ENCODE measurements at places on chromosomes 3 and 15. TPM values are rescaled to one million over a fixed set of nuclear protein-coding genes. Genes with fewer than 3 reads are reported as not detected.

The ZNF662 gene
- total RNA-seq = 6.7 TPM

The DNAJC17 gene
- total RNA-seq = 36.5 TPM

The PARP15 gene
- 1.2 TPM for total RNA-seq

The SEMA6D gene
- 48.3 TPM for total RNA-seq

The MYZAP gene
- total RNA-seq = 17.9 TPM

The LRRC31 gene
- 42.6 TPM for total RNA-seq

The NMNAT3 gene
- total RNA-seq = 7.9 TPM

The LRTM1 gene
- not detected for total RNA-seq

The TRH gene
- not detected for total RNA-seq

The IGDCC3 gene
- total RNA-seq = not detected

The ZNF770 gene
- 20.3 TPM for total RNA-seq

- no peak for DNase-seq
Observed at GRCh38 chr15:36468746-36469145, 110.7 kb upstream of the CDIN1 start.

GRCh38 chr3:197353867-197354567, 55.6 kb upstream of the DLG1 start:
- no peak for DNase-seq

- DNase-seq = no peak
Observed at GRCh38 chr15:65305150-65305758, 777 bp downstream of the RNU5B-1 start.

DNA sequence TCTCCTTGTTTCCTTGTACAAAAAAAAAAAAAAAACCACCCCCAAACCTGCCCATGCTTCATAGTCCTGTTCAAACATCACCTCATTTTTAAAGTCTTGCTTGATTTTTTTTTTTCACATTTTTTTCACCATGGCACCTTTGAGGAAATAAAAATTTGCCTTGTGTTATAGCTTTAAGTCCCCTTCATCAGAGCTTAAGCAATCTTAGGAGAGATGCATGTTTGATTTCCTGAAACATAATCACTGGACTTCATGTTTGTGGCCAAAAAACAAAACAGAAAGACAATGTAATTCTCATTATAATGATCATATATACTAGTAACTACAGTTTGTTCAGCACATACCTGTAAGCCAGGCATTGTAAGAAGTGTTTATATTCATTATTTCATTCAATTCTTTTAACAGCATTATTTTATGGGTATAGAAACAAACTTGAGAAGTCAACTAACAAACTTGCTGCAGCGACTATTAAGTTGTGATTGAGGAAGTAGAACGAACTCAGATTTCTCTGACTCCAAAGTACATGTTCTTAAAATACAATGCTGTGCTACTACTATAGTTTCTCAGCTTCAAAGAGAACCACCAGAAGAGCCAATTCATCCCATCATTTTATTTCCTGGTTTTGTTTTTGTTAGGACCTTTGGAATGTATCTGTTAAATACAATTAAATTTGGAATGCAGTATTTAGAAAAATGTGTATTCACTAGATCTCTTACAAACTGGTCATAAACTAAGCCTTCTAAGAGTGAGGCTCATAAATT, 203.8 kb downstream of the TCF12 start:
- no peak for DNase-seq

DNA sequence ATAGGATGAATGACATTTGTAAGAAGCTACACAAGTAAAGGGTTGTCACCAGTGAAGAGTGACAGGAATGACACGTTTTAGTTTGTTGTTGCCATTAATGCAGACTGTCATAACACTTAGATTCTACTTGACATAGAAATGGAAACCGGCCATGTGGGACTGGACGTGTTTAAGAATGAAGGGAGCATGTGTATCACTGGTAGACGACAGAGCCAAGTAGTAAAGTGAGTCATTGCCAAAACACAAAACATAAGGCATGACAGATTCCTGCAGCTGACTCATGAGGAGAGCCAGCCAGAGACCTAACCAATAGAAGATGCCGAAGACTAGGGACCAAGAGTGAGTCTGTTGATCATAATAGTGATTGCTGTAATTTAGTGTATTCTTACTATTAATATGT, 106.2 kb upstream of the PLAAT1 start:
- DNase-seq = peak; percentile 3

GRCh38 chr15:30906366-30906765, 2.7 kb downstream of the FAN1 start:
- peak; percentile 67 for DNase-seq

DNA sequence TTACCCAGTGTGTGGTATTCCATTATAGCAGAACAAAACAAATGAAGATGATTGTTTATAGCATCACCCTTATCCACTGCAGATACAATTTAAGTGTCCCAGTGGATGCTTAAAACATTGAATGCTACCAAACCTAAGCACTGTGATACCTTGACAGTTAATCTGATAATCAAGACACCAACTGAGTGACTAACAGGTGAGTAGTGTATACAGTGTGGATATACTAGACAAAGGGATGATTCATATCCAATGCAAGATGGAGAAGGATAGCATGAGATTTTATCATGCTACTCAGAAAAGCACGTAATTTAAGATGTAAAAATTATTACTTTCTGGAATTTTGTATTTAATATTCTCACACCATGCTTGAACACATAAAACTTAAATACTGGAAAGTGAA, 1449.0 kb downstream of the OTOL1 start:
- DNase-seq = no peak

DNA sequence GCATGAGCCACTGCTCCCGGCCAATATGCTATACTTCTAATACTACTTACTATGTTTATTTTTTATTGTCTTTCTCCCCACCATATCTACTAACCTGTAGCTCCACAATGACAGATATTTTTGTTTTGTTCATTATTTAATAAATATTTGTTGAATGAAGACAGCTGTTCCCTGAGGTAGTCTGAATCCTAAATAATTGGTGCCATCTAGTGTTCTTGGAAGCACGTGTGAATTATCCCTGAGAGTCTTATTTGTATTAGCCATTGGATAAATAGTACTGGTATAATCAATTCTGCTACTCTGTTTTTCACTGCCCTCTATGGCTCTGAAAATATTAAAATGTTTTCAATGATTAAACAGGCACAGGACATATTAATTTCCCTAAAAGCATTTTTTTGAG, 5.6 kb upstream of the APPL1 start:
- no peak for DNase-seq

DNA sequence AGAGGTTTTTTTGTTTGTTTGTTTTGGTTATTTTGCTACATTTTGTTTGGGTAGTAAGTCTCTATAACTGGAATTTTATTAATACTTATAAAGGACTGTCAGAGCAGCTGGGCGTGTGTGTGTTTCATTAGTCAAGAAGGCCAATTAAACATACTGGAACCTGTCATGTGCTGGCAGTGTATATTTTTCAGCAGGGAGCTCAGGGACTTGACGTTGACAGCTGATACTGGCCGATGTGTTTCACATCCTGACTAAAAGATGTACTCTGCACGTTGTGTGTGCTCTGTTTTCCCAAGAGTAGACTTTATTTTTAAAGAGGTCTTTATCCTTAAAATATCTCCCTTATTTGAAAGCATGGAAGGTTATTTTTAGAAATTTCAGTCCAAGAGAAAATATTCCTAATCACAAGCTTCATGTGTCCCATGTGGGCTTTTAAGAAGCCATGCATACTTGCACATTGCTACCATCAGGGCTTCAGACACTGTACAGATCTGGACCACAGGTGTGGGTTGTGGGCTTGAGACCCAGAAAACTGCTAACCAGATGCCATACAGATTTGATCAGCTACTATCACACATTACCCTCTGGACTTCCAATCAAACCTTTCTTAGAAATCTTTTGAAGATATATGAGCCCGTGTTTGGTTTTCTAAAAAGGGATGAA, 135.9 kb downstream of the FEZF2 start:
- DNase-seq = no peak

DNA sequence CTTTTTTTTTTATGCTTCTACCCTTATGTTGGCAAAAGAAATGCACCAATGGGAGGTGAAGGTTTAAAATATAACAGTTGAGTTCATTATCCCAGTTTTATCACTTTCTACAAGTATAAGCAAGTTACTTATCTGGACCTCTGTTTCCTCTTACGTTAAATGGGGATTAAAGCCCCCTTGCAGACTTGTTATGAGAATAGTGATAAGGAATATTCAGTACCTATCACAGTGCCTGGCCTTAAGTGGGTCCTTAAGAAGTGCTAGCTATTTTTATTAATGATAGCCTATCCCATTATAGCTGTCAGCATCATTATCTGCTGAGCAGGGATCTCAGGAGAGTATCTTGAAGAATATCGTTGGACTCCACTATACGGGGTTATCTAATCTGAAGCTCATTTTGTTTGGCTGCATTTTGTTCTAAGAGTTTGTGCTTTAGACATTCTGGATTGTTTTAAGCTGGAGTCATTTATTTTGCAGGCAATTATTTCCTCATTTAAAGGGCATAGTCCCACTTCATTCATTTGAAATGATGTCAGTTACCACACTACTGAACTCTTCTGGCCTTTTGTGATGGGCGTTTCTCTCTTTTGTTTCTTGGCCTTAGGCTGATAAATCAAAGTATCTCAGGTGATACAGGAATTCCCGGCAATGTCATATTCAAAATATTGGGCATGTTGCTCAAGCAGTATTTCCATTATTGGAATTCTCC, 28.8 kb downstream of the RAB8B start:
- no peak for DNase-seq

GRCh38 chr3:109863701-109864100, 526.4 kb upstream of the DPPA4 start:
- DNase-seq = no peak

GRCh38 chr3:33152363-33153360, 38.8 kb downstream of the CRTAP start:
- no peak for DNase-seq

DNA sequence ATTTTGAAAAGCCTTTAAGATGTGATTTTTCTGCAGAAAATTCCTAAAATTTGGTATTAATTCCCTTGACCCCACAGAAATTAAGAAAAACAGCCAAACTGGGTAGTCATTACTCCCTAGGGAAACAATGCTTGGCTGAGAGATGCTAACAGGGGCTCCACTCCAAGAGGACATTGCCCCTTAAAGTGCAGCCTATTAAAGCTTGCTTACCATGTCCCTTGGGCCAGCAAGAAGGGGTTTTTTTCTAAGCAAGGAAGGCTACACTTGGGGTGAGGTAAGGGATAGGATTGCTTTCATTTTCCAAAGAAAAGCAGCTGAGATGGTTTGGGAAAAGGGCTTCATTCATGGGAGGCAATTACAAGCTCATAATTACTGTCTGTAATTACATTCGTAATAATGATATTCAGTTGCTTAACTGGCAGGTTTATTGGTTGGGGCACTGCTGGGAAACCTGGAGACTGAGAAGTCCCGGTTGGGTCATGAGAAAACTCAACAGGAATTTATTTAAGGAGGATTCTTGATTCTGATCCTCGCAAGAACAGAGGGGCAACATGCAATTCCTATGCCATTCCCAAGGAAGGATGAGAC, 247.5 kb downstream of the NR1D2 start:
- DNase-seq = no peak

GRCh38 chr3:148535001-148535400, 162.7 kb upstream of the AGTR1 start:
- no peak for DNase-seq

GRCh38 chr3:152330559-152330958, 61.8 kb downstream of the MBNL1 start:
- no peak for DNase-seq

DNA sequence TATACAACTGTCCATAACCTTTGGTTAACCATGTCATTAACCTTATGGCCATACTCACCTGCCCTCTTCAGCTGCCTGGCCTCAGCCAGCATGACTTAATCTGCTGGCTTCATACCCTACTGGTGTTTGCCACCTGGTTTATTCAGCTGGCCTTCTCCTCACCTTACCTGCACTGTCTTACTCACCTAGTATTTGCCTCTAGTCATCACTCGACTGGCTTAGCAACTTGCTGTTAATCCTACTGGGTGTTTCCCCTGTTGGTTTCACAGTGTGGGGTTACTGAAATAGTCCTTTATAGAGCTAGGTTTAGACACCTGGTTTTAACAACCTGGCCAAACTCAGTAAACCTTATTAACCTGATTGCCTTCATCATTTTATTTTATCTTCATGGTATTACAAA, 96.4 kb downstream of the IL12A start:
- no peak for DNase-seq

DNA sequence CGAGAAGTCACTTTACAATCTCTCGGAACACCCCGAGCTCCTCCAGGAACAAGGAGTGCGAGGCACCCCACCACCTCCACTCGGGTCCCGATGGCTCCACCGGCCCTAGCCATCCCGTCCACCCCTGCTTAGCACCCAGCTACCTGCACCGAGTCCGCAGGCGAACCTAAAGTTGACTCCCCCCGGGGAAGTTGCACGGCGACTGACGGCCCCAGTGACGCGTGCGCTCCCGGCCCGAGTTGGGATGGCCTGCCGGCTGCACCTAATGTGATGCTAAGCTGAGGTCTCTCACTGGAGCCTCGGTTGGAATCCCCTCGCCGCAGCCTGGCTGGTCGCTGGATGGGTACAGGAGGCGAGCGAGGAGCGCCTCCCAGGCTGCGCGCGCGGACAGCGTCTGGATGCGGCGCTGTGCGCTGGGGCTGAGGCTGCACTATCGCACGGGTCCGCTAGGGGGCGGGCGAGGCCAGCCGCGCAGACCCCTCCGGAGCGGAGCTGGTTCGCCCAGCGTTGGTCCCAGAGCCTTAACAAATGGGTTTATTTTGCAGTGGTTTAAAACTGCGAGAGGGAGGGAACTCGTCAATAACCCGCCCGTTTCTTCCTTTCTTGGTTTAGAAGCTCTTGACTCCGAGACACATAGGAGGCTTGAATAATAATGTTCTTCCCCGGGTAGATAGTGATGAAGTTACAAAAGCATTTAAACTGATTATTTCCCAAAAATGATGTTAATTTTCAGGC, at the start of gene OXTR:
OXTR (minus strand) TSS at position 526 of the 735 bp plus-strand sequence. CDS start 1,426 bp downstream, outside the sequence.
- DNase-seq = peak; percentile 64

DNA sequence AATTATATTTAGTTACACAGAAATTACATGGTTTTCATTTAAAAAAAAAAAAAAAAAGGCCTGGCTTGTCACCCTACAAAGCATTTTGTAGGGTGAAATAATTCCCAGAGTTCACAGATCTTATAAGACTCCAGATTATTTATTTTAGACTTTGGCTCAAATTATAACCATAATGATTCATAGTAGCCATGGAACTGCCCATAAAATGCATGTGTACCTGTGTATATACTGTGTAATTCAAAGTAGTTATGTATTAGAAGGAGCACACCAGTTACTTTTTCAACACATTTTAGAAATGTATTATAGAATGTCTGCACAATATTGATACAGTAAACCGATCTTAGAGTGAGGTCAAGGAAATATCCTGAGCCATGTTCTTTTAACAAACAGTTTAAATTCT, 975.6 kb downstream of the GBE1 start:
- no peak for DNase-seq

DNA sequence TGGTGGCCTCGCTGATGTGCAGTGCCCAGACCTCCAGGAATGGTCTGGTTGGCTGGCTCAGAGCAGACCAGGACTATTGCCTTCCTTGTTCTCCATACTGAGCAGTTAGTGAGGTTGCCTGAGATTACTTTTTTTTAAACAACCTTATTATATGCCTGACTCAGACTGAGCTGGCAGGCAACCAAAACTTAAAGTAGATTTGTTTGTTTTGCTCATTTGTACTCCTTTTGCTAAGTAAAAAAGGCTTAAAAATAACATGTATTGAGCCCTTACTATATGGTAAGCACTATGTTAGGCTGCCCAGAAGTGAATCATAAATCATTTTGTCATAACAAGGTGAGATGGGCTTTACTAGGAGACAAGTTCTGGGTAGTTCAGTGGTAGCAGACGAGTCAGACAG, 92.4 kb downstream of the GHSR start:
- no peak for DNase-seq

All from mucosa of descending colon (tissue), 3 donors.